ENCODE measurements at places on chromosomes 5 and 9.

DNA sequence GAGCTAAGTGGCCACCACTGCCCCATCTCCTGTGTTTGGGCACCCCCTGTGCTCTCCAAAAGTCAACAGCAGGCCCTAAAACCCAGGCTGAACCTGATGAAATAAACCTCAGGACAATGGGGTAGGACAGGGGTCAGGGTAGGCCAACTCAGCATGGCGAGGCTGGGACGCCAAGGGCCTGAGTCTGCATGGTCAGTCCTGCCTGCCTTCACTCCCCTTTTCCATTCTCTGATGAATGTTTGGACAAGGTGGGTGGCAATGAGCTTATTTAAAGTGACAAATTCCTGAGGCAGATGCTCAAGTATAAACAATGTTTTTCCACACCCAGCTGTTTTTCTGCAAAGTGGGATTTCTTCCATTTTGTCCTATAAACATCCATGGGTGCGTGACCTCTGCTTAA lies 47.2 kb upstream of the CXCL14 start:
- no peak for DNase-seq

- no peak for DNase-seq
Measured at GRCh38 chr5:59351076-59351794, 542.3 kb downstream of the PDE4D start.

DNA sequence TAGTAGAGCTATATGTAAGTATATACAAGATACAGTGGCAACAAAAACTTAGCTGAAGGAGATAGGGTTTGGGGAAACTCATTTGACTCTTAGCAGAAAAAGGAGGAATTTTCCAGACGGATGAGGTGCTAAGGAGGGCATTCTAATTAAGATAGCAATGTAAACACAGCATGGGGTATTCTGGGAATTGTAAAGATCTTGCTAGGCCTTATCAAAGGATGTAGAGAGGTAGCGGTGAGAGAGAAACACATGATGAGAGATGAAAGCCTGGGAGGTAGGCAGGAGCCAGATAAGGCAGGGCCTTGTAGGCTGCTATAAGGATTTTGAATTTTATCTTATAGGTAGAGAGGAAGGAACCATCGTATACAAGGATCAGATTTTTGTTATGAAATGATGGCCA lies 106.6 kb upstream of the KCNN2 start:
- DNase-seq, result no peak

DNA sequence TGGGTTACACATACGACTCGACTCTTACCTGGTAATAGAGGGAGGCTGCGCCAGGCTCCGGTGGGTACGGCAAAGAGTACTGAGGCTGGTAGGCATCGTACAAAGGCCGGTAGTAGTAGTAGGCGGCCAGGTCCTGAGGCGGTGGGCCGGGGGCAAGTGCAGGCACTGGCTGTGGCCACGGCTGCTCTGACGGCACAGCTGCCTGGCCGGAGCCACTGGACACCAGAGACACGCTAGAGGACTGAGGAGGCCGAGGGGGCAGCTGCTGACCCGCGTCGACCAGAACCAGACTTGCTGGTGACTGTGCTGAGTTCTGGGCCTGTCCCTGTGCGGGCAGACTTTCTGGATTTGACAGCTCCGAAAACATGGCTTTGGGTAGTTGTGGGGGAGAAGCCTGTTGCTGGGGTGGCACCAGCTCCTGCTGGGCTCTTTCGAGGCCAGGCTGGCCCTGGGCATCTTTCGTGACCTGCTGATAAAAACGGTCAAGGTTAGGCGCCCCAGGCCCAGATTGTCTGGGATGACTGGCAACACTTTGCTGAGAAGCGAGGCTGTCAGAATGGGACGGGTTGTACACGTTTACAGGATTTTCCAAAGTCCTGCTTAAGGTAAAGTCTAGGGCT lies 8.7 kb downstream of the SEC16A start:
- DNase-seq, result no peak

DNA sequence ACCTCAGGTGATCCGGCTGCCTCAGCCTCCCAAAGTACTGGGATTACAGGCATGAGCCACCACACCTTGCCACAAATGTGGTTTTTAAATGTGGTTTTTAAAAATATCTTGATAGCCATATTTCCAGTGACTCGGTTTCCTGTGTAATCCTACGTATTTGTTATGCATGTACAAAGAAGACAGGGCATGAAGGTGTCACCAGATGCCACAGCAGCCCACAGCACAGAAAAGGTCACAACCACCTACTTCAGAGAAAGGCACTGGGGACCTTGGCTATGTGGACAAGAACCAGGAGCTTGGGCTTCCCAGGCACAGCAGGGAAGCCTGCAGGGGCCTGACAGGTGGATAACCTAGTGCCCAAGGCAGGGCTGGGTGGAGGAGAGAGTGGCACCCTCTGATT lies 38.0 kb downstream of the C9orf50 start:
- no peak for DNase-seq

- DNase-seq, result no peak
Measured at GRCh38 chr9:97980918-97981845, 2.0 kb upstream of the ANP32B start.

GRCh38 chr9:97907632-97908031 lies 14.7 kb downstream of the TRMO start:
- DNase-seq, result no peak

DNA sequence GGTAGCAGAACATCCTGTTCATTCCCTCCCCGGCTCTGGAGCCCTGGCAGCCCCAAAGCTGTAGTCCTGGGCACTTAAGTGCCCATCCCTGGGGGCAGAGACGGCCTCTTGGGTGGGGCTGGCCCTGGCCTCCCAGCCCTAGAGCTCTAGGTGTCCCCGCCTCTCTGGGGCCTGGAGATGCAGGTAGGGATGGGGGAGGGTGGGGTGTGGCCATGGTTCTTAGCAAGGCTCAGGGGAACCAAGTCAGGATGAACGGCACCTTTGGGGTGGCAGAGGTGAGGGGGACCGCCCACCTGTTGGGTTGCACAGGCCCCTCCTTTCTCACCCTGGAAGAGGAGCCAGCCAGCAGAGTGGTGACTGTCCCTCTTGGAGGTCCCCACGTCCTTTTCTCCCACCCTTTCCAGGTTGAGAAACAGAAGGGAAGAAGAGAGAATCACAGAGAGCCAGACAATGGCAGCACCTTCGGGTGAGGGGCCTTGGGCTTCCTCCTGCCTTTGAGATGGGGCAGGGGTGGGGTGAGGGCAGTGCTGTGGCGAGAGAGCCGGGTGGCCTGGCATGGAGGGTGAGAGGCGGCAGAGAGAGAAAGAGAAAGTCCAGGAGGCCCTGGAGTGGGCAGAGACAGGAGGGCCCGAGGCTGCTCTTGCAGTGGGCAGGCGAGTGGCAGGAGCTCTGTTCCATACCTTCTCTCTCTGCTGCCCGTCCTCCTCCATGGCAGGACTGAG lies 2.3 kb downstream of the CRAT start:
- DNase-seq, result no peak

GRCh38 chr9:120891884-120892747 lies 15.1 kb upstream of the PHF19 start:
- DNase-seq, result no peak

DNA sequence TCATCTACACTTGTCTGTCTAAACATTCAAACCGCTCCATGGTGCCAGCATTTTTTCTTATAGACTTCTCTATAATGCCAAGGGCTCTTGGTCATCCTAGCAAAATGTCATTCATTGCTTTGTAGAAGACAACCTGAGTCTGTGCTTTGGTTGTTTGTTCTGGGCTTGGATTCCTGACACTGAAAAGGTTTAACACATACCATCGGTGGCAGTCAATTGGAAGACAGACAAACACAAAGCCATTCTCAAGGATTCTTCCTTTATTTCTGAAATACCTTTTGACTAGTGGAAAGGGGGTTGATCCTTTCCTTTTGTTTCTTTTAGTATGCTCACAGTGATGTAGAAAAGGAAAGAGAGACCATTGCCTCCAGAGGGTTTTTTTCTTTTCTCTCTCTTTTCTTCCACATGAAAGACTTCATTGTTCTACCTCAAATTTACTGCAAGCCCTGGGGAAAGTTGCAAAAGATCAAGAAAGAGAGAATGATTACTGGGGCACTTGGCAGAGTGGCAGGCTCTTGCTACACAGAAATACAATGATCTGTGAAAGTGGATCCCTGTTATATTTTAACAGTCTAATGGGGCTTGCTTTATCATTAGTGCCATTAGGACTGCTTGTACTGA lies 66.4 kb upstream of the TMC1 start:
- no peak for DNase-seq

DNA sequence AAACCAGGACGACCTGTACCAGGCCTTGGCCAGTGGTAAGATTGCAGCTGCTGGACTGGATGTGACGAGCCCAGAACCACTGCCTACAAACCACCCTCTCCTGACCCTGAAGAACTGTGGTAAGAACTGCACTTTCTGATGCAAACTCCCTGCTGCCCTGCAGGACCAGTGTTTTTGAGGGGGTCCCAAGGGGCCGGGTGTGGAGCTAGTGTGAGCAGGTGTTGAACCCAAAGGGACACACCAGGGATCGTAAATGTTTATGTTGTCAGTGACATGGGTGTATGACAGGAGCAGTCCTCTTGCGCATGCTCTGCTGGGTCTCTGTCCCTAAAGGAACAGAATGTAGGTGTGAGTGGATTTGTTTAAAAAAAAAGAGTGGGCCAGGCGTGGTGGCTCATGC lies 9.5 kb downstream of the GRHPR start:
- no peak for DNase-seq

GRCh38 chr9:137705906-137706305 lies 87.1 kb downstream of the EHMT1 start:
- DNase-seq, result peak; percentile 19

DNA sequence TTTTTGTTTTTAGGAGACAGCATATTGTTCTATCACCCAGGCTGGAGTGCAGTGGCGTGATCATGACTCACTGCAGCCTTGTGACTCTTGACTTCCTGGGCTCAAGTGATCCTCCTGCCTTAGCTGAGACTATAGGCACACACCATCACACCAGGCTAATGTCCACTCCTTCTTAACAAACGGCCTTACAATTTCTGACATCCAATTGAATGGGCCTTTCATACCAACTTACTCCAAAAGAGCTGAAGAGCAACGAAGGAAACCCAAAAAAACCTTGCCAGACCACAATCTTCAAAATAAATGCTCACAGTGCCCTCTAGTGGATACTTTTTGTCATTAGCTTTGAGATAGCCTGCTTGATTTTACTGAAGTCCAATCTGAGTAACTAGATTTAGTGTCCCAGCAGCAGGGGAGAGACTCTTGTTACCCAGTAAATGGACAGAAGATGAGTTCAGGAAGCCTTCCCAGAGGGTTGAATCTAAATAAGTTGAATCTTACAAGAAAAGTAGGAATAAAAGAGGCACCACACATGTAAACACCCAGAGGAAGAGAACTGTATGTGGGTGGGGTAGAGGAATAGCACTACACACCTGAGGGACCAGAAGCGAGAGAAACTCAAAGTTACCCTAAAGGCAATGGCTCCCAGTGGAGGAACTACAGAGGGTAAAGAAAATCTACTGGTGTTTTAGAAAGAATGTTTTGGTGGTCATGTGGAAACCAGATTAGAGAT lies 9.3 kb downstream of the ZNF622 start:
- DNase-seq, result no peak

DNA sequence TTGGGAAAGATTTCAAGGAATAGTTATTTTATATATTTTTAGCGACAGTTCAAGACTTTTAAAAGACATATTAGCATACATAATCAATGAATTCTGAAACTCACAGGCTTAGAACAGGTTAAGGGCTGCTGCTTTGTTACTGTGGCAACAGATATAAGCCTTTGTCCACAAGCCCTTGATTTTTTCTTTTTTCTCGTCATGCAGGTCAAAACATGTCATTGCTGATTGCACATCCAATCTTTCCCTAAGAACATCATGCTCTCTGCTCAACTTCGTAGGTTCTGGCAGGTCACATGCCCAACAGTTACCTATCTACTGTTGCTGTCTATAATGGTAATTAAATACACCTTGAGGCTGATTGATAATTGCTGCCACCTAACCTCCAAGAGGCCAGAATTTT lies 172.5 kb upstream of the PTPRD start:
- DNase-seq, result no peak

- no peak for DNase-seq
Measured at GRCh38 chr5:157558041-157558595, 17.5 kb downstream of the ADAM19 start.

GRCh38 chr9:79672891-79673290 lies 101.1 kb downstream of the TLE4 start:
- DNase-seq, result no peak

- DNase-seq, result no peak
Measured at GRCh38 chr5:430214-430925, 12.6 kb upstream of the EXOC3 start.

DNA sequence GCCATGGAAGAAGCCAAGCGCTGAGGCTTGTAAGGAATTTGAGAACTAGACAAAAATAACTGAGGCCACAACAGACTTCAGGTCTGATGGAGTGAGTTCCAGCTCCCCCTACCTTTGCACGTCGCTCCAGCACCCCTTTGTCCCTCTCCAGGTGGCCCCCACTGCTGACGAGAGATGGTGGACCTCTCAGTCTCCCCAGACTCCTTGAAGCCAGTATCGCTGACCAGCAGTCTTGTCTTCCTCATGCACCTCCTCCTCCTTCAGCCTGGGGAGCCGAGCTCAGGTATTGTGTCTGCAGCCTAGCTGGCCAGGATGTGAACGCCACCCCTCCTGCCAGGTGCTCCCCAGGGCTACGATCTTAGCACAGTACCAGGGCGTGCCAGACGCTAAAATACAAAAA lies 5.2 kb downstream of the BTNL9 start:
- no peak for DNase-seq
